Cortex of kidney (tissue), 1 donor: ENCODE measurements at places on chromosomes 16 and 17.

DNA sequence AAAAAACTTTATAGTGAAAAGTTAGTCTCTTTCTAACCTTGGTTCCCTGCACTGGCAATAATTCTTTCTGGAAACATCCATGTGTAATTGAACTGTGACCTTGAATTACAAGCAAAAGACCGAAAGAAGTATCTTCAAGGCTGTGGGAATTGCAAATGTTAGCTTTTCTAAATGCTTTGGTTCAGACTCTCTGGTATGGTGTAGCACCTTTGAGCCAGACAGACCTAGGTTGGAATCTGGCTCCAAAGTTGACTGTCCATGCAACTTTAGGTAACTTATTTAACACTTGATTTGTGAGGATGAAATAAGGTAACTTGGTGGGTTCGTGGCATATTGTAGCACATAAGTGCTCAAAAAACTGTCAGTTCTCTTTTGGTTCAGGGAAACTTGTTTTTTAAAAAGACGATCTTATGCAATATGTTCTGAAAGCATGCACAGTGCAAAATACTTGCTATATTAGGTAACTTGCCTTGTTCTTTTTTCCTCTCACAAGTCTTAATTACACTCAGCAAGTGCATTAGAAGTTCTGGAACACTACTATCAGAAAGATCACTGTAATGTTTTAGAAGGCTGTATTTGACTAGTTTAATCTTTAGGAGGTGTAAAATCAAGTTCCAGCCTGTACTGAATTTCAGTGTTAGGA is 46.3 kb downstream of the TANGO6 start:
- no peak for DNase-seq

GRCh38 chr16:15777533-15778203 is 79.2 kb downstream of the MYH11 start:
- no peak for DNase-seq

DNA sequence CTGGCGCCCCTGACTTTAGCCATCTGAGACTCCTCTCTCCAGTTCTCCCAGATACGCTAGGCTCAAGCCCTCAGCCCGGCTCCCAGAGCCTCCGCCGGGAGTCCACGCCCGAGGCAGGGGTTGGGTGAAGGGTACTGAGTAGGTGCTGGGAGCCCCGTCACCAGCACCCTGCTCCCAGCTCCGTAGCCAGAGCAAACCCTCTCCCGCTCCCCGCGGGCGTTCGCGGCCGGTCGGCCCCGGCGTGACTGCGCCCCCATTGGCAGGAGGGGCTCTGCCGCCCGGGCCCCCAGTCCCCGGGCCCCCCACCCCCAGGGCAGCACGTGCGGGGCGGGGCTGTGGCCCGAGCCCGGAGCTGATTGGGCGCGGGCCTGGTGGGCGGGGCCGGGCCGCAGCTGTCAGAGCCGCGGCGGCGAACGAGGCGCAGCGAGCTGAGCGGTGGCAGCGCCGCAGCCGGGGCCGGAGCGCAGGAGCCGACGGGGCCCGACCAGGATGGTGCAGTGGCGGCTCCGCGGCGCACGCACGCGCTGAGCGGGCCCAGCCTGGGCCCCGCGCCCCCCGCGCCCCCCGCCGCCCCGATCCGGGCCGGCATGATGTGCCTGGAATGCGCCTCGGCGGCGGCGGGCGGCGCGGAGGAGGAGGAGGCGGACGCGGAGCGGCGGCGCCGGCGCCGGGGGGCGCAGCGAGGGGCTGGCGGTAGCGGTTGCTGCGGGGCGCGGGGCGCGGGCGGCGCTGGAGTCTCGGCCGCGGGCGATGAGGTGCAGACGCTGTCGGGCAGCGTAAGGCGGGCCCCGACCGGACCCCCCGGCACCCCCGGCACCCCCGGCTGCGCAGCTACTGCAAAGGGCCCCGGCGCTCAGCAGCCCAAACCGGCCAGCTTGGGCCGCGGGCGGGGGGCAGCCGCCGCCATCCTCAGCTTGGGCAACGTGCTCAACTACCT is at the start of gene SPNS2:
Gene SPNS2 (plus strand): TSS at position 421 of the 937 bp plus-strand sequence. CDS start 167 bp downstream, at position 588.
- no peak for DNase-seq

DNA sequence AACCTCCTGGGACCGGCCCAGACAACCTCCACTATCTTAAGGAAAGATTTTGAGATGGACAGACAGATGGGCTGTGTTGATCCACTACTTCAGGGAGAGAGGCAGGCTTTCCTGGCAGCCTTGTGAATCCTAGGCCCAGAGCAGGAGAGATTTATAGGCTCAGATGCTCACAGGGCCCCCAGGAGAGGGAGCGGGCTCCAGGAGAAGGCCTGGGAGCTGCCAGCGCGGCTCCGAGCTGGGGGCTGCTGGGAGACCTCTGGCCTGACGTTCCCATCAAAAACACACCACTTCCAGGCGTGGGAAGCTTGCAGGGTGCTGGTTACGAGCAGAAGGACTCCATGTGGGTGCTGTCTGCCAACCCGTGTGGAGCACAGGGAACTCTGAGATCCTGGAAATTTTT is 53.2 kb downstream of the MYH11 start:
- DNase-seq = no peak

- DNase-seq = no peak
Observed at GRCh38 chr17:34435182-34435928, 72.3 kb upstream of the CCL1 start.

- no peak for DNase-seq
Observed at GRCh38 chr17:79978548-79978855, 57.2 kb downstream of the TBC1D16 start.

GRCh38 chr17:65898651-65899050 is 293.3 kb downstream of the CEP112 start:
- no peak for DNase-seq

DNA sequence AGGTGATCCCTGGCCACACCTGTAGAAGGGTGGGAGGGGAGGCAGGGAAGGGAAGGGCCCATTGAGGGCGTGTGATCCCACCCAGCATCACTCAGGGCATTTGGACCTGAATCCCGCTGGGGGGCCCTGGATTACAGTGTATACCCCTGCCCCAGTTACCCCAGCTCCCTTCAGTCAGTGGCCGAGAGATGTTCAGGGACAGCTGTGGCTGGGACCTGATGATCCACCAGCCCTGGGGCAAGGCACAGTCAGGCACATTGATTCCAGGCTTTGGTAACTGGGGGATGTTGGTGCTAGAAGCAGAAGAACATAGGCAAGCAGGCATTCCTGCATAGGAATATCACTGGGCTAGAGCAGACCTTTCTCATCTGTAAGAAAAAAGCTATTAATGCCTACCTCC is 170.3 kb downstream of the FOXL1 start:
- no peak for DNase-seq

GRCh38 chr16:81174644-81175324 is 63.7 kb upstream of the BCO1 start:
- no peak for DNase-seq

DNA sequence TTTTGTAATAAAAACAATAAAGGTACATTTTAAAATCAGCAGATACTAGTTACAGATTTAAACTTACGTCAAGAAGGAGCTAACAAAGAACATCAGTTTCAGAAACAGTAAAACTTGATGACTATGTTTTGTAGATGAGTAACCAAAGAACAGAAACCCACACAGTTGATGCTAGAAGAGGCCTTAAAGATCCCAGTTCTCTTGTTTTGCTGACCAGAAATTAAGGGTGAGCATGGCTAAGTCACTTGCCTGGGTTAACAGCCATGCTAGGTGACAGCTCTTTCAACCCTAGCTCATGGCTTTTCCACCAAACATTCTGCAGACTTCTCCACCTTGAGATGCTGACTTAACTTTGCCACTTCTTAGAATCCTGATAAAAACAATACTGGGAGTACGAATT is 26.4 kb downstream of the STX8 start:
- no peak for DNase-seq

DNA sequence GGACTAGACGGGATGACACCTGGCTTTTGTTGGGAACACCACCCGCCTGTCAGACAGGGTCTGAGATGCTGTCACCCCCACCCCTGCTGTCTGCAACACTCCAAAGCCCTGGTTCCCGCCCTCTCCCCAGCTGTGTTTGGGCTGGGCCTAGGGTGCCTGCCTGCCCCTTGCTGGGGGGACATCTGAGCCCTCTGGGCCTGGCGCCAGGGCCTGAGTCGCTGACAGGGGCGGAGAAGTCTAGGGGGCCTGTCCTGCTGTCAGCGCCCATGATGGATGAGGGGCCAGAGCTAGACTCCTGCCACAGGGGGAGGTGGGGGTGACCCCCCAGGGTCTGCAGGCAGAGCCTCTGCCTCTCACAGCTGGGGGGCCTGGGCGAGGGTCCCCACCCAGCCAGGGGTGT is 7.6 kb upstream of the PKMYT1 start:
- DNase-seq = no peak
